AG10803 (cell line): ENCODE measurements at places on chromosomes 7 and 10.

- no peak for DNase-seq
Measured at GRCh38 chr10:102817175-102817574, 20.0 kb downstream of the CYP17A1 start.

GRCh38 chr7:130803127-130803526, 69.1 kb upstream of the KLF14 start:
- DNase-seq, result no peak

GRCh38 chr7:65371468-65371867, 2.2 kb upstream of the ZNF92 start:
- DNase-seq, result peak; percentile 24

DNA sequence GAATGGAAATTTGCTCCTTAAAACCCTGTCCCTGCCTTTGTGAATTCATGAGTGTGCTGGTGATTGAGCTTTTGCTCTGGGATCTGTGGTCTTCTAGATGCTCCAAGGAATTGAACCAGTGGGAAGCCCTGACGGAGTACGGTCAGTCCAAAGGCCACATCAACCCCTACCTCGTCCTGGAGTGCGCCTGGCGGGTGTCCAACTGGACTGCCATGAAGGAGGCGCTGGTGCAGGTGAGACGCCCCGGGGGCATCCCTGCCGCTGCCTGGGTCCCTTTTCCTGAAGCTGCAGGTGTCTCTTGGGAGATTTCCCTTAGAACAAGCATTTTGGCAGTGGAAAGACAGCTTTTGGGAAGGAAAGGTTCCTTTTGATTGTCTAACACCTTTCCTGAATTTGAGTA, 100.3 kb downstream of the TRRAP start:
- DNase-seq, result no peak

- DNase-seq, result peak; percentile 22
Measured at GRCh38 chr10:29950391-29950790, 109.0 kb downstream of the JCAD start.

GRCh38 chr10:78775891-78776290, 292.9 kb upstream of the ZMIZ1 start:
- DNase-seq, result no peak

GRCh38 chr7:93799750-93800357, 90.7 kb downstream of the TFPI2 start:
- peak; percentile 33 for DNase-seq

DNA sequence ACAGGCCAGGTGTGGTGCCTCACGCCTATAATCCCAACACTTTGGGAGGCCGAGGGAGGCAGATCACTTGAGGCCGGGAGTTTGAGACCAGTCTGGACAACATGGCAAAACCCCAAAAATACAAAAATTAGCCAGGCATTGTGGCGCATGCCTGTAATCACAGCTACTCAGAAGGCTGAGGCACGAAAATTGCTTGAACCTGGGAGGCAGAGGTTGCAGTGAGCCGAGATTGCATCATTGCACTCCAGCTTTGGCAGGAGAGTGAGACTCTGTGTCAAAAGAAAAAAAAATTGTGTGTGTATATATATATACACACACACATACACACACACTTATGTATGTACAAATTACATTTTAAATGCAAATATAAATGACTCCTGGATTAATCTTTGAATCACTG, 76.8 kb upstream of the LRRN3 start:
- no peak for DNase-seq

DNA sequence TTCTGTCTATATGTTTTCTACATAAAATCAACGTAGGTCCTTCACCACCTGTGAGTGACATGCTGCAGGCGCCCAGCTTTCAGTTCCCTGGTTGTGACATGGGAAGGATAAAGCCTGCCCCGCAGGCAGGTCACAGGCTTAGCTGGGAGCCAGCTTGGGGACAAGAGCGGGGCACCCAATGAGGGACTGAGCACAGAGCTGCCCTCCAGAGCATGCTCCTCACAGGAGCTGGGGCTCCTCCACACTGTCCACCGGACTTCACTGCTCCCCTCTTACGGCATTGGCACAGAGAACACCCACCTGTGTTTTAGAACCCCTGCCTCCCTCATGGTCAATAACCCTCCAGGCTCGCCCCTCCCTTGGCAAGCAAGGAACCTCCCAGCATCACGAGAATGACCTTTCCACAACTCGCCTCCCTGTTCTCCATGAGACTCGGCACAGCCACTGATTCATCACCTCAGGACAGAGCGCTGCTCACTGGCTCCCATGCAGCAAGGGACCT, 187.1 kb downstream of the TNS3 start:
- no peak for DNase-seq

- DNase-seq, result peak; percentile 48
Measured at GRCh38 chr10:104925232-104925851, 284.3 kb downstream of the SORCS3 start.
